ENCODE measurements at places on chromosomes 1 and 21. TPM values are rescaled to one million over a fixed set of nuclear protein-coding genes. Genes with fewer than 3 reads are reported as not detected.

GRCh38 chr21:36891692-36892091 lies 74.8 kb downstream of the HLCS start:
- DNase-seq: no peak

The ADAMTSL4 gene
- 76.8 TPM for total RNA-seq

DNA sequence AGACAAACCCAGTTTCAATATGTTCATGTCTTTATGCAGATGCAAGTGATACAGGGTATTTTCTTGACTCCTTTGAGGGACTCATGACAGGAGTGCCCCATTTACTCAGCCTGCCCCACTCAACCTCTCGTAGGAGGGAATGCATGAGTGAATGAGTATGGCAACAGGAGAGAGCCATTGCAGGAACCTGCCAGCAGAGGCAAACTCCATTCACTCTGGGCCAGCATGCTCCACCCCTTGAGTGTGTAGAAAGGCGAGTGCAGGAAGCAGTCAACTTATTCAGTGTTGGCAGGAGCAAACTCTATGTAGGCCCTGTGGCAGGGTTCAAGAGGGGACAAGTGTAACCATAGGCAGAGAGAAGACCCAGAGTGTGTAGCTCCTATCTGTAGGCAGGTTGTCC lies 1526.3 kb downstream of the PLA2G4A start:
- no peak for DNase-seq

The CD53 gene
- 31.1 TPM for total RNA-seq

DNA sequence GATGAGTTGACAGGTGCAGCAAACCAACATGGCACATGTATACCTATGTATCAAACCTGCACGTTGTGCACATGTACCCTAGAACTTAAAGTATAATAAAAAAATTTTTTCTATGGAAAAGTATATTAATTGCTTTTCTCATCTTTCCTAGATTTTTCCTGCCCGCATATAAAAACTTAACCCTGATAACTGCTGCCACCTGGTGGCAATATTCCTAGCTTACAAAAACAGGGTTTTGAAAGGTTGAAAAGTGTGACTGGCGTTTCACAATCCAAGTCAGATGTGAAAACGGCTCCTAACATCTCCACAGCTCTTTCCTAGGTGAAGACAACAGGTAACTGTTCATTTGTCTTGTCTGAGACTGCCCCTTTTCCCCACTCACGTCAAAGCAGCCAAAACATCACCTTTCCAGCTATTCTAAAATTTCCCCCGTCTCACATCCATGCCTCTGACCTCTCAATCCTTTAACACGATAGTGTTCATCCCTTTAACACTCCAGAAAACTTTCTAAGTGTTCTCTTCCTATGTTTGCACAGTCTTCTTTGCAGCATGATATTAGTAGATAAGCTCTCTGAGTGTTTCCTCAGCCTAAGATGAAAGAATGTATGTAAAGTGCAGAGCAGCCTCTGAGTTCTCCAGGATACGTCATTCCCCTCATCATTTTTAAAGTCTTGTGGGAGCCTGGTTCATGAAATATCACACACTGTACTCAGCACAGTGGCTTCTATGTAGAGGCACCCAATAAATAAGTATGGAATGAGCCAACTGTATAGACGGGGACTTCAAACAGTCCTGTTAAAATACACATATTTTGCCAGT lies 27.5 kb downstream of the OVGP1 start:
- DNase-seq: no peak

The AIM2 gene
- total RNA-seq: 0.57 TPM

The RGS5 gene
- 55.7 TPM for total RNA-seq

The OR2AK2 gene
- total RNA-seq: not detected

The FCER1G gene
- total RNA-seq: 6.7 TPM

DNA sequence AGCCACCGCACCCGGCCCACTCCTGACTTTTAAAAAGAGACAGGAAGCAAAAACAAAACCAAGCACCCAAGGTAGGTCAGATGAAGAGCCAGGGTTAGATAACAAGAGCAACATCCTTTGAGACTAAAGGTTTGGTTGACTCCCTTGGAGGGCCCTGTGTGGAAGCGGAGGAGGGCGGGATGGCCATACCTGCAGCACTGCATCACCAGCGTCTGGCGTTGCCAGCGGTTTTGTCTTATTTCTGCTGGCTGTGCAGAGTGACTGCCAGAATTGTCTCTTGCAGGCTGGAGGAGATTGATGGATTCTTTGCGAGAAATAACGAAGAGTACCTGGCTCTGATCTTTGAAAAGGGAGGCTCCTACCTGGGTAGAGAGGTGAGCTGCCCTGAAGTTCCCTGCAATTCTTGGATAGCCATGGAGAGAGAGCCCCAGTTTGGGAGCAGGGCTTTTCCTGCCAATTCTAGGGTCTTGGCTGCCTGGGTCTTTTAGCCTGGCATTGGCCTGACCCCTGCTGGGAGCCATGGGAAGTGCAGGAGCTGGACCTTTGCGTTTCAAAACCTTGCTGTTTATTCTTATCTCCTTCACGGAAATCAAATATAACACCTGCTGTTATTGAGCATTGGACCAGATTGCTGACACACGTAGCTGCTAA lies 24.0 kb downstream of the QSOX1 start:
- no peak for DNase-seq

- DNase-seq: no peak
These were observed 150.7 kb downstream of the CLIC6 start for GRCh38 chr21:34819357-34819999.

The CD48 gene
- total RNA-seq: 3.6 TPM

GRCh38 chr1:62462370-62462769 lies 25.5 kb downstream of the USP1 start:
- no peak for DNase-seq

GRCh38 chr1:33758698-33759097 lies 105.2 kb upstream of the HMGB4 start:
- DNase-seq: no peak

The APP gene
- total RNA-seq: 277 TPM

- DNase-seq: no peak
These were observed 11.9 kb upstream of the SSX2IP start for GRCh38 chr1:84702143-84702542.

- no peak for DNase-seq
These were observed 320.2 kb downstream of the PTPRC start for GRCh38 chr1:198959032-198959431.

- DNase-seq: no peak
These were observed 244.0 kb upstream of the VAMP3 start for GRCh38 chr1:7526867-7527732.

The GRIK1 gene
- 0.19 TPM for total RNA-seq

DNA sequence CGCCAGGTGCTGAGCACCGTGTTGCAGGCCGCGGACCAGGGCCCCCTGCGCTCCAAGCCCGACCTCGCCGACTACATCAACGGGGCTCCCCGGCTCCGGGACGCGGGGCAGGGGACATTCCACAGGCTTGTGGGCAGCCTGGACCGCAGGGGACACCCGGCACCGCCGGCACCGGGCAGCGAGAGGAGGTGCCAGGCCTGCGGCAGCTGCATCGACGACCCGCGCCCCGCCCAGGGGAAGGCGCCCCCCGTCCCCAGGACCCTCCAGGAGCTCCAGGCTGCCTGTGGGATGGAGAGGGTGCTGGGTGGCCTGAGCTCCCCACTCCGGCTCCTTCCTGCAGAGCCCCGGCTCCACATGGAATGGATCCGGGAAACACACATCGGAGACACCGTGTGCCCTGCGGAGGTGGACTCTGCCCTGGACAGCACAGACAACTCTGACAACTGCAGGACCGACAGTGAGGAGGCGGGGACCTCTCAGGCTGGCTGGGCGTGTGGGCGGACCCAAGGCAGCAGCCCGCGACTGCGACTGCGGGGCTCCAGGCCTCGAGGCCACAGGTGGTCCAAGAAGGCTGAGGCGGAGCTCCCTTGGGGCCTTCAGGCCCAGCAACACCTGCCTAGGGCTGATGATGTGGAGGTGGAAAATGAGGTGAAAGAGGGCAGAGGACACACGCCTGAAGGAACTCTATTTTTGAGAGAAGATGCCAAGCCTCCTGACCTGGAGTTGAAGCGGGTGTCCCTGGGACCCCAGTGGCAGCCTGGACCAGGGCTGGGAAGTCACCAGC lies 22.8 kb downstream of the KIAA1614 start:
- DNase-seq: no peak

DNA sequence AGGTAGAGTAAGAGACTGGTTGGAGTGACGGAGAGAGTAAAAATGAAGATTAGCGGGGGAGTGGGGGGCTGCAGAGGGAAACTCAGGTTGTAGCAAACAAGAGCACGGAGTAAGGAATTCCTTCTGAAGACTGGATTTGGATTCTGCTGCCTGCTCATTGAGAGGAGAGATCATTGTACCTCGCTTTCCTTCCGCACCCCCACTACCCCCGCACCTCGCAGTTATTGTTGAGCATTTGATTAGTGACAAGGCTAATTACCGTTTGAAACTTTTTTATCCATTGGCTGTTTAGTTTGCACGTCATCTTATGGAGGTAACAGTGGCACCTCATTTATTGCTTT lies 463 bp downstream of the PRPF3 start:
- DNase-seq: no peak

DNA sequence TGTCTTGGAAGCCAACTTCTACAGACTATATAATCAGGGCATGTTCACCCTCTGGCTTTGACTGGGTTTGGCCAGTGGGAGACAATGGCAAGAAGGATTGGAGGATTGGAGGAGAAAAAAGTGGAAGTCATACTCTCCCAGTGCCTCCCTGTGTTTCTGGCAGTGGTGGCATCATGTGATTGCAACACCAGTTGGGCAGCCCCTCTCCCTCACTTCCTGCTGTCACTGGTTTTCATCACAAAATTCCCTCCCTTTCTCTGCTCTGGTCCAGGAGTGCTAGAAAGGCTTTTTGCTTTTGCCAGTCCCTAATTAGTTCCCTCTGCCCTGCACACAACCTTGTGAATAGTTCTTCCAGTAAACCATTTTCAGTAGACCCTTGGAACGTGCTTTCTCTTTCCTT lies 3.7 kb upstream of the QSOX1 start:
- DNase-seq: no peak

- DNase-seq: no peak
These were observed 11.1 kb downstream of the EEIG2 start for GRCh38 chr1:108570998-108571401.

DNA sequence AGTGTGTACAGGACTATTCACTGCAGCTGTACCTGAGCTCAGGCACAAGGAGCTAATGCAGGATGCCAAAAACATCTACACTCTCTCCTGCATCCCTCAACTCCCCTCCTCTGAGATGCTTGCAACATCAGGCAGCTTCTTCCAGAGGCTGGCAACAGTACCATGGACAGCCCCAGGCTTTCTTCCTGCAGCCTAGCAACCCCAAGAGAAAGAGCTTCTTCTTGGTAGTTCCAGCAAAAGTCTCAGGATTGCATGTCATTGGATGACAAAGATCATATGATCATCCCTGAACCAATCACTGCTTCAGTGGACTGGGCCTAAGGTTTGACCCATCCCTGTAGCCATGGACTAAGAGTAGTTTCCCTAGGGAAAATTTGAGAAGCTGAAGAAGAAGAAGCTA lies 46.7 kb downstream of the CAMK2N1 start:
- no peak for DNase-seq

GRCh38 chr1:84853741-84854721 lies 39.0 kb downstream of the LPAR3 start:
- DNase-seq: no peak

GRCh38 chr1:226751703-226752102 lies 12.6 kb upstream of the ITPKB start:
- no peak for DNase-seq

The OR10Z1 gene
- total RNA-seq: not detected

The HSD3B1 gene
- total RNA-seq: not detected

GRCh38 chr1:116134476-116134773 lies 23.2 kb downstream of the MAB21L3 start:
- no peak for DNase-seq

DNA sequence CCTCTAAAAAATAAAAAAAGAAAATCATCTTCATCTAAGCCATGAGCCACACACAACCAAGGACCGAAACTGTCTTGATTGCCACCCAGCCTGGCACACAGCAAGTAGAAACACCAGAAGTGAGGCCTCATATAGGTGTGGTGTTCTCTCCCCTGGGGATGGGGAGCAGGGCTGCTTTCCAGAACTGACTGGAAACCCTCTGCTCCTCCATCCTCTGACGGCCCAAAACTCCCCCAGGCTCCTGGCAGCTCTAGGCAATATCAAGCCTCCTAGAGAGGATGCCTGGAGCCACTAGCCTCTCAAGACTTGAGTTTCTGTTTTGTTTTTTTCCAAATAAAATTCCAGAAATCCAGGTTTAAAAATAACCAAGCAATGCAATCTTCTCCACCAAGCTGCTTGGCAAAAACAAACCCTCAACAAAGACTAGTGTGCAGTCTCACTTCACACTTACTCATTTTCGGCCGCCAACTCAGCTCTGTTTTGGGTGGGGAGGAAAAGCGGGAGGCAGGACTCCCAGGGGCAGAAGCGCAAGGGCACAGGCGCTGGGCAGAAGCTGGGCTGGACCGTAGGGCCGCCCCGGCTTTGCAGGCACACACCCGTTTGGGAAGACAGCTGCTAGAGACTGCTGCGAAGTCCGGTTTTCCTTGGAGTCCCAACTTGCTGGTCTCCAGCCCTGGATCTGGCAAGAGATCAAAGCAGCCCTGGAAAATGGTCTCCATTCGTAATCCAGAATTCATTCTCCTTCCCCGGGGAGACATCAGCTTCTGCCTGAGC lies 78.2 kb upstream of the CAPZB start:
- DNase-seq: no peak

GRCh38 chr1:156681196-156681960 lies 4.2 kb upstream of the NES start:
- DNase-seq: no peak

The HJV gene
- not detected for total RNA-seq

- no peak for DNase-seq
These were observed 22.7 kb upstream of the RGS8 start for GRCh38 chr1:182707122-182707521.

GRCh38 chr1:174880171-174880570 lies 119.6 kb upstream of the CACYBP start:
- DNase-seq: no peak

DNA sequence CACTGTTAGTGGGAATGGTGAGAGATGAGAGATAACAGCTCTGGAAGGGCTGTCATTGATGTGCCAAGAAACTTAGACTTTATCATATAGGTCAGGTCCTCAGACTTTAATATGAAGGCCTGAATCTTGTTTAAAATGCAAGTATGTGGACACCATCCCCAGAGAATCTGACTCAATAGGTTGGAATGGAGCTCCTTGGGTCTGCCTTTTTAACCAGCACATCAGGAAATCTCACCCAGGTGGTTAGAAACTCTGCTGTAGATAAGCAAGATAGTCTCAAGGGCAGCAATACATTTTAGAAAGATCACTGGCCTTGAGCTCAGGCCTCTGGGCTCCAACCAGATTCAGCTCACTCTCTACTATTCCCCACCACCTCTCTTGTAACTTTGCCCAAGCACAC lies 180.4 kb downstream of the SLC44A5 start:
- DNase-seq: no peak

The AMPD1 gene
- total RNA-seq: not detected

DNA sequence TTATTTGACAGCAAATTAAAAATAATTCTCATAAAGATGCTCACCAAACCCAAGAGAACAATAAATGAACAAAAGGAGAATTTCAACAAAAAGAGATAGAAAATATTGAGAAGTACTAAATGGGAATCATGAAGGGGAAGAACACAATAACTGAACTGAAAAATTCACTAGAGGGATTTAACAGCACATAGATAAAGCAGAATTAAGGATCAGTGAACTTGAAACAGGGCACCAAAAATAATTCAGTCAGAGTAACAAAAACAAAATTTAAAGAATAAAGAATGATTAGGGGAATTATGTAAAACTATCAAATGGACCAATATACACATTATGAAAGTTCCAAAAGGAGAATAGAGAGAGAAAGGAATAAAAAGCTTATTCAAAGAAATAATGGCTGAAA lies 7.8 kb downstream of the ADAM30 start:
- DNase-seq: no peak

GRCh38 chr1:156858959-156859522 lies at the start of gene INSRR:
TSS of gene INSRR (minus strand) at chr1:156859117. CDS start at chr1:156858621, 496 bp downstream.
- DNase-seq: no peak

GRCh38 chr1:76038287-76039004 lies 36.1 kb upstream of the ST6GALNAC3 start:
- no peak for DNase-seq
